Amniotic stem cell (primary cell): ENCODE measurements at places on chromosomes 2 and 18.

DNA sequence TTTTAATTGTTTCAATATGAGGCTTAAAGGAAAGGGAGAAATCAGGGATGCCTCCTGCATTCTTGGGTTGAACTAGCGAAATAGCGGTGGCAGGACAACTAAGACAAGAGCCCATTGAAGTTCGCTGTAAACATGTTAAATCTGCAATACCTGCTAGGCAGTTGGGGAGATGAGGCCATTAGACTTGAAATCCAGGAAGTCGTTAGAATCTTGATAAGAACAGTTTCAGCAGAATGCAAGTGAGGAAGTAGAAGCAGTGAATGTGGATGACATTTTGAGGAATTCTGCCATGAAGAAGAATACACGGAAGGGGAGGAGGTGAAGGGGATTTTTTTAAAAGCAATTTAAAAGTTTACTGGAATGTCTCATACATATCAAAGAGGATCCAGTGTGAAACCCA, 109.7 kb downstream of the LPIN1 start:
- DNase-seq: no peak

- DNase-seq: no peak
Measured at GRCh38 chr2:139836769-139837168, 1056.6 kb upstream of the NXPH2 start.

DNA sequence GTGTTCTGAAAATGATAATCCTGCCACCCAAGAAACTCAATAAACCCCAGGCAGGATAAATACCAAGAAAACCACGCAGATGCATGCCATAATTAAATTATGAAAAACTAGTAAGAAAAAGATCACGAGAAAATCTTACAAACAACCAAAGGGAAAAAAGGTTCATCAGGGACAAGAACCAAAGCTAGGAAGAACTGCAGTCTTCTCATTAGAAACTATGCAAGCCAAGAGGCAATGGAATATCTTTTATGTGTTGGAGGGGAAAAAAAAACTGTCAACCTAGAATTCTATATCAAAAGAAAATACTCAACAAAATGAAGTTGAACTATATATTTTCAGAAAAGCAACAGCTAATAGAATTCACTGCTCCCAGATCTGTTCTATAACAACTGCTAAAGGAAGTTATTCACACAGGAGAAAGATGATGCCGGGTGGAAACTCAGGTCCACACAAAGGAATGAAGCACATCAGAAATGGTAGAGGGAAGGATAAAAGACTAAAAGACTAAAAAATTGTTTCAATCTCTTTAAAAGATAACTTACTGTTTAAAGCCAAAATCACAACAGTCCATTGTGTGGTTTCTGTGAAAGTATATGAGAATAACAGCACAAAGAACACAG, 55.0 kb downstream of the NDUFA10 start:
- DNase-seq: no peak

DNA sequence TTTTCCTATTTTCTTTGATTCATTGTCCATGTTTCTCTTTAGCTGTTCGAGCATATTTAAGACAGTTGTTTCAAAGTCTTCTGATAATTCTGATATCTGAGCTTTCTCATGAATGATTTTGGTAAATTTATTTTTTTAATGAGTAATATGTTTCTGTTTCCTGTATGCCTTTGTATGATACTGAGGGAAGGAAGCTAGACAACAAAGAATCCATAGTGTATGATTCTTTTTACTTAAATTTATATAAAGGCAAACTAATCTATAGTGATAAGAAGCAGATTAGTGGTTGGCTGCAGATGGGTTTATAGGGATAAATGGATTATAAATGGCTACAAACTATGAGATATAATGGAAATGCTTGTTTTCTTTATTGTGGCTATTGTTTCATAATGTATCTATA, 352.7 kb upstream of the CDH2 start:
- DNase-seq: no peak

DNA sequence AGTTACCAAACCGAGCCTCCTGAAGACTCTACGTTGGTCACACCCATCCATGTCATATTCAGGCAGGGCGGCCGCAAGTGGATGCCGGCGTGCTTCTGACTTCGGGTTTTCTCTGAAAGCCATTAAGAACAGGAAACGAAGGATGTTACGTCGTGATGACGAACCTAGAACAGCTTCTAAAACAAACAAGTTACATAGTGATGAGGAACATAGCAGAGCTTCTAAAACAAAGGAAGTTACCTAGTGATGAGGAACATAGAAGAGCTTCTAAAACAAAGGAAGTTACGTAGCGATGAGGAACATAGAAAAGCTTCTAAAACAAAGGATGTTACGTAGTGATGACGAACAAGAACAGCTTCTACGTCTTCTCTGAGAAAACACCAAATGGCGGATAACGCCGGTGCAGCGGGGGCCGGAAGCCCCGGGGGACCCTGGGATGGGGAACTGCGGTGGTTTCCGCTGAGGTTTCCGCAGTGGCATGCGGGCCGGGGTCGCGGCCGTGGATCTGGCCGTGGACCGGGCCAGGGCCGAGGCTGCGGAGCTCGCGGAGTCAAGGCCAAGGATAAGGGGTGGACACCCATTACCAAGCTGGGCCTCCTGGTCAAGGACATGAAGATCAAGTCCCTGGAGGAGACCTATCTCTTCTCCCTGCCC, 141.1 kb downstream of the SOCS6 start:
- DNase-seq: no peak
